ENCODE measurements at places on chromosomes 3 and 15.

DNA sequence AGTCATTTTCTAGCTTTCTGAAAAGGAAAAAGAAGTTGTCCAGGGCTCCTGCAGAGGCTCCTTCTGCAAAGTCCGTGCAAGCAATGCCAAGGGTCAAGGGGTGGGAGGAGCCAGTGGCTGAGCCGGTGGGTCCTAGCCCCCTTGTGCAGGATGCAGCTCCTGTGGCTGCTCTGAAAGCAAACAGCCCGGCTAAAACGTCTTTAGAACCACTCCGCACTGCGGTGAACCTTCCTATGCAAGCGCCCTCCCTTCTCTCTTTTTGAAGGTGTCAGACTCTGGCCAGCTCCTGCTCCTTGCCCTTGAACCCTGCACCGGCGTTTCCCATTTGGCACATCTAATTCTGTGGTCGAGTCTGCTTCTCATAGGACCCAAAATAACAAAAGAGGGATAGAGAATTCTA, 183.1 kb downstream of the UACA start:
- no peak for DNase-seq

DNA sequence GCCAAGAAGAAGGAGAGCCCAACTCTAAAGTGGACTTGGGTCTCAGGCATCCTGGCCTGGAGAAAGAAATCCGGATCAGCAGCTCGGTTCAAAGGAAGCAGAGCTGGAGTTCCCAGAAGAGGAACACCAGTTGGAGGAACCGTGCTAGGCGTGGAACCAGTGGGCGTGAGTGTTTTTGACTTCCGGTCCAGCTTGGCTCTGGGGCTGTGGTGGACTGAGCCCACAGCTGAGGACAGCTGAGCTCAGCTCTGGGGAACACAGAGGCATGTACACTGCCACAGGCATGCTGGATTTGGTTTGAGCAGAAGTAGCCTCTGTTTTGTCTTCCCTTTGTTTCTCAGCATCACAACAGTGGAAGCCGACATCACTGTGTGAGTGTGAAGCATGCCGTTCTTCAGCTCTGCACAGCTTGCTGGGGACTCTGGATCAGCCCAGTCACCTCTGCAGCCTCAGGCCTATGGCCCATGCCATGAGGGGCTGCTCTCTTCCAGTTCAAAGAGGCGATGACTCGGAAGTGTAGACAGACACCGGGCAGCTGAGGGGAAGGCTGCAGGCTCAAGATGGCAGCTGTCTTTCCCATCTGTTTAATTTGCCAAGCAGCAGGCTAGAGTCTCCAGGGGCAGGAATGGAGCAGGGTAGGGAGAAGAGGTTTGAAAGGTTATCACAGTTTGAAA, 185.8 kb upstream of the UBE3A start:
- no peak for DNase-seq

GRCh38 chr3:162710332-162711112, 1213.9 kb downstream of the OTOL1 start:
- no peak for DNase-seq

GRCh38 chr3:79406175-79406574, 361.6 kb downstream of the ROBO1 start:
- no peak for DNase-seq

DNA sequence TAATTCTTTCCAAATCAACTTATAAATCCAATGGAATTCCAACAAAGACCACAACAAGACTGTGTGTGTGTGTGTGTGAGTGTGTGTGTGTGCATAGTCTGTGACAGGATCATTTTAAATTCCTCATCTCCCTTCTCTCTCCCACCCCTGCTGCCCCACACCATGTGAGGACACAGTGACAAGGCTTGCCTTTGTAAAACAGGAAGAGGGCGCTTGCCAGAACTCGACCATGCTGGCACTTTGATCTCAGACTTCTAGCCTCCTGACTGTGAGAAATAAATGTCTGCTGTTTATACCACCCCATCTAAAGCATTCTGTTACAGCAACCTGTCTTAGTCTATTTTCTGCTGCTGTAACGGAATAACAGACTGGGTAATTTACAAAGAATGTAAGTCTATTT, 99.1 kb downstream of the NSMCE3 start:
- no peak for DNase-seq

DNA sequence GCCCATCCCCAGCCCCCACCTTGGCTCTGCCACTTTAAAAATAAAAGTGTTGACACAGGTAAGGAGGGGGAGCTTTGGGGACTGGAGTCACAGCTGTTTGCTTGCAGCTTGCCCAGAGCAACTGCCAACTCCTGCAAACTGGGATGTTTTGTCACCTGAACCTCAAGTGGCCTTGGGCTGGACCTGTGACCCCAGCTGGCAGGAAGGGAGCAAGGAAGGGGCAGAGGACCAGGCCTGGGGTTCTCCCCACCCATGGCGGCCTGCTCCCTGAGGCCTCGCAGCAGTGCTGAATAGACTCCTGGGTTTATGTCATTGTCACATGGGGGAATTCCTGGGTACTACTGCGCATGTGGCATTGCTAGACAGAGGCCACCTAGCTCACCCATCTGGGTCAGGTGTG, 246.9 kb upstream of the TLE3 start:
- DNase-seq, result no peak

GRCh38 chr3:192816351-192816750, 89.0 kb upstream of the FGF12 start:
- no peak for DNase-seq

- DNase-seq, result no peak
Measured at GRCh38 chr15:31452595-31453557, 126.2 kb downstream of the KLF13 start.

- DNase-seq, result no peak
Measured at GRCh38 chr15:89615135-89615534, 39.9 kb downstream of the TICRR start.

- no peak for DNase-seq
Measured at GRCh38 chr3:195058336-195059005, 212.5 kb downstream of the XXYLT1 start.

GRCh38 chr3:197942956-197943556, 6.9 kb upstream of the RPL35A start:
- DNase-seq, result no peak

GRCh38 chr3:165491487-165491886, 295.3 kb upstream of the SLITRK3 start:
- DNase-seq, result no peak

GRCh38 chr15:59918994-59919951, 84.8 kb upstream of the FOXB1 start:
- no peak for DNase-seq

GRCh38 chr3:123678108-123678511, 93.3 kb upstream of the HACD2 start:
- DNase-seq, result no peak

- no peak for DNase-seq
Measured at GRCh38 chr15:50100486-50100885, 18.5 kb downstream of the ATP8B4 start.

GRCh38 chr3:183267140-183267539, 14.1 kb downstream of the B3GNT5 start:
- DNase-seq, result no peak

- no peak for DNase-seq
Measured at GRCh38 chr3:126370055-126370454, 12.8 kb upstream of the KLF15 start.

- no peak for DNase-seq
Measured at GRCh38 chr15:57927091-57927631, 138.3 kb downstream of the ALDH1A2 start.

DNA sequence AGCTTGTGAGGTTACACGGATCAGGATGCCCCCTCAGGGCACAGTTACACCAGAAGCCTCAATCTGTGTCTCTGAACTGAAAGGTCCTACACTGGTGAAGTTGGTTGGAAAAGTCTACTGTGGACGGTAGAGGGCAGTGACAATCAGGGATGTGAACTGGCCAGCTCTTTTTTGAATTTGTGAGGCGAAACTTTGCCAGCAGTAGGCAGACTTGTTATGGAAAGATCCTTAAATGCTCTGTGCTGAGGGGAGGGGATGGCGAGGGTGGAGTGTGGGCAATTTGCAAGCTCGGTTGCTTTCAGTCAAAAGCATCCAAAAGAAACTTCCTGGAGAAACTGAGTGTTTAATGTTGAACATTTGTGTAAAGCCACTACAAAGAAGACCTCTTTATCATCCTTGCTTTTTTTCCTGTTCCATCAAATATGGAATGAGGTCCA, 127.4 kb upstream of the ABHD17C start:
- DNase-seq, result no peak

GRCh38 chr3:108527817-108528216, 17.4 kb upstream of the MYH15 start:
- DNase-seq, result no peak

GRCh38 chr3:143750841-143751240, 97.4 kb downstream of the SLC9A9 start:
- DNase-seq, result no peak

- DNase-seq, result no peak
Measured at GRCh38 chr3:183576487-183577107, 21.1 kb upstream of the KLHL6 start.

DNA sequence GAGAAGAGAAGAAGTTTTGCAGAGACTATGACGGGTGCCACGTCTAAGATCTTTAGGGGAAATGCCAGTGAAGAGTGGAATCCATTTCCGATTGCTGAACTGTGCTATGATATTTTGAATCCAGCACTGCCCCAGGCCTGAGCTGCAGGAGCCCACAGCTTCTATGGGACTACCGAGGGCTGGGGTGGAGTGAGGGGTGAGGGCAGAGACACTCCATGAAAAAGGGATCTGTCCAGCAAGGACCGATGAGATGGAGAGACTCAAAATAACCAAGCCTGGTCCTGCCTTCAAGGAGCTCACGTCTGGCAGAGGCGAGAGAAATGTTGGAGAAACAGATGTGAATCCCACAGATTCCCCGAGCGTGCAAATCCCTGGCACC, 79.8 kb upstream of the MEF2A start:
- DNase-seq, result no peak

- DNase-seq, result no peak
Measured at GRCh38 chr15:39502611-39503195, 78.2 kb upstream of the THBS1 start.

- DNase-seq, result no peak
Measured at GRCh38 chr15:85583923-85584390, 203.6 kb downstream of the AKAP13 start.

DNA sequence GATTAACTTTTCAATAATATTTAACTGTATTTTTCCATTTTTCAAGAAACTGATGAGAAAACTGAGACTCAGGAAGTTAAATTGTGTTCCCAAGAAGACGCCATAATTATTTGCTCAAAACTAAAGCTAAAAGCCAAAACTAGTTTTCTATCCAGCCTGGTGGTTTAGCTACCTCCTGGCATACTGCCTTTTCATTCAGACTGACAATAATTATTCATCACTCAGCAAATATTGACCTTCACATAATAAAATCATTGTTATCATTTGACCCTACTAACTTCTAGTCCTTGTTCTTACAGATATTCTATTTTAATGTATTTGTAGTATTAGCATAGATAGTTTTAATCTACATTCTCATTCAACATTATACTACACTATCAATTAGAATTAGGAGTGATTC, 210.6 kb upstream of the GADL1 start:
- DNase-seq, result no peak

- no peak for DNase-seq
Measured at GRCh38 chr3:196012481-196012880, 69.4 kb downstream of the TFRC start.

All from effector memory CD4-positive, alpha-beta T cell (primary cell).